ENCODE measurements at places on chromosomes 6 and 20.

DNA sequence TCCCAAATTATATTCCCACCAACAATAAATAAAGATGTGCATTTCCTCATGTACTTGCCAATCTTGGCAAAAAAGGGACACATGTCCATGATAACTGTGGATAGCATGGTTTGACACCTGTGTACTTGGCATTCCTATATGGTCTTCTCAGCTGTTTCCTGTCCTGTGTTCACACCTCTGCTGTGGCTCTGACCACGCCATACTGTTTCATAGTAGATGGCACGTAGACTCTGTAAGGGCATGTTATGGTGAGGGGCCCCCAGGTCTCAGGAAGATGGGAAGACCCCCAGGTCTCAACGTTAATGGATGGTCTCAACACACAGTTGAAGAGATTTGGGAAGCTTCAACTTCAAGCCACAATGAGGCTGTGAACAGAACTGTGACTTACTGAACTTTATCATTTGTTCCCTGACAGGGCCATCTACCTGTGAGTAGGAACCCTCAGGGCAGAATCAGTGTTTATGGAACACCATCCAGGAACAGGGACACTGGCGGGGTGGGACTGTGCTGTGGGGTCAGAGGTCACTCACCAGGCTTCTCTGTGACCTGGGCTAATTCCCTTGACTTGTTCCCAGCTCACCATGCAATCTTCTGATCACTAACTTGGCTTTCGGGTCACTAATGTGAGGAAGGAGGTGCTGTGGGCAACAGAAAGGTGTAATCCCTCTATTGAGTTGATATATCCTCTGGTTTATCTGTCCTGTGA, 11.8 kb downstream of the ZBTB24 start:
- DNase-seq: no peak

- DNase-seq: no peak
Measured at GRCh38 chr6:137415127-137415833, 78.9 kb downstream of the OLIG3 start.

- no peak for DNase-seq
Measured at GRCh38 chr20:40980106-40980827, 48.4 kb upstream of the TOP1 start.

DNA sequence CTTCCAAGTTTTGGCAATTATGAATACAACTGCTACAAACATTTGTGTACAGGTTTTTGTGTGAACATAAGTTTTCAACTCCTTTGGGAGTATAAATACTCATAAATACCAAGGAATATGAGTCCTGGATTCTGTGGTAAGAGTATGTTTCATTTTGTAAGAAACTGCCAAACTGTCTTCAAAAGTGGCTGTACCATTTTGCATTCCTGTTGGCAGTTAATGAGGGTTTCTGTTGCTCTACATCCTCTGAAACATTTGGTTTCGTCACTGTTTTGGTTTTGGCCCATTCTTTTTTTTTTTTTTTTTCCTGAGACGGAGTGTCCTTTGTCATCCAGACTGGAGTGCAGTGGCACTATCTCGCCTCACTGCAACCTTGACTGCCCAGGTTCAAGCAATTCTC, 8.5 kb downstream of the AP5S1 start:
- no peak for DNase-seq

DNA sequence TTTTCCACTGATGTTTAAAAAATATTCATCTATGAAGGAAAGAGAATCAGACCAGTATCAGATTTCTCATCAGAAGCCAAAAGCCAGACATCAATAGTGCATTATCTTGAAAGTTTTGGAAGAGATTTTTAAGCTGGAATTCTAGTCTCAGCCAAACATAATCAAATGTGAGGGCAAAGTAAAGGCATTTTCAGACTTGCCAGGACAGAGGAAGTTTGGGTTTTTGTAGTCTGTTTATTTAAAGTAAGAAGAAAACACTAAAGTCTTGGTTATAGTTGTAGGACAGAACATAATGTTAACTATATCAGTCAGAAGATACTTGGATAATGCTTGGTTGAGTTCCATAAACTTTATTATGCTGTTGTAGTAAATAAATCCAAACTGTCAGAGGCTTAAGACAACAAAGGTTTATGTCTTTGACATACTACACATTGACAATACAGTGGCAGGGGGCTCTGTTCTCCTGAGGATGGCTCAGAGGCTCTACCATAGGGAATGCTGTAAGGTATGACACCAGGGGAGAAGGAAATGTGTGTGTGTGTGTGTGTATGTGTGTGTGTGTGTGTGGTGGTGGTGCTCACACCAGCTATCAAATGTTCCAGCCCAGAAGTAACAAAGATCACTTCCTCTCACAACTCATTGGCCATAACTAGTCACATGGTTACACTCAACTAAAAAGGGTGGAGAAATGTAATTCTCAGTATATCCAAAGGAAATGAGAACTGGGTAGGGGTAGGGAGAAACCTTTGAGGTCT, 26.7 kb upstream of the YWHAB start:
- DNase-seq: no peak

DNA sequence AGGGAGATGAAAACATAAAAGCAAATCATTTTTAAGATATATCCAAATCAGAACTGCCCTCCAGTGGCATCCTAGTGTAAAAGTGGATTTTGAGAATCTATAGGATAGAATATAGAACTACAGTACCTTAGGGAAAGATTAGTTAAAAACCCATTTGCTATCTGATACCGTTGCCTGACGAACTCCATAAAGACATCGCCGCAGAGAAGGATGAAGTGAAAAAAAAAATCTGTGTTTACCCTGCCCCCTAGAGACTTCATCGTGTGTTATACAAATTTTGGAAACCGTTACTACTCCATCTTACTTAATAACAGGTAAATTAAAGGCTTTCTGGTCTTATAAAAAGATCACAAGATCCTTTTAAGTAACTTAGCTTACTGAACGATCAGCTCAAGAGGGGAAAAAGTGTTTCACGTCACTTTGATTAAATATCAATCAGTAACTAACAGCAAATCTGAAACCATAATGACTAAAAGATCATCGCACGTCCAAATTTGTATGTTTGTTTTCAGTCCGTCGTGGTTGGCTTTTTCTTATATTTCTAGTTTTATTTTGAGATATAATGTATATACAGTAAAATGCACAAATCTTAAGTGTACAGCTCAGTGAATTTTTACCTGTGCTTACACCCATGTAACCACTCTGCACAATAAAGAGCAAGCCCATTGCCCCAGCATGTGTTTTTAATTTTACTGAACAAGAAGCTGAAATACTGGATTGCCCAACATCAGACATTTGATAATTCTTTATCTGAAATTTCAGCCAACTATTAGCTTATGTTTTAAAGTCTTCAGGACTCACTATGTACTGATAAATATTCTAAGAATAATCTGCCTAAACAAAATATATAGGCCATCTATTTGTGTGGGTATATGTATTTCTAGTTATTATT, 881 bp upstream of the MCM3 start:
- no peak for DNase-seq

GRCh38 chr6:26554697-26555504, 16.7 kb downstream of the HMGN4 start:
- no peak for DNase-seq

- no peak for DNase-seq
Measured at GRCh38 chr6:86706449-86706848, 230.9 kb upstream of the HTR1E start.

DNA sequence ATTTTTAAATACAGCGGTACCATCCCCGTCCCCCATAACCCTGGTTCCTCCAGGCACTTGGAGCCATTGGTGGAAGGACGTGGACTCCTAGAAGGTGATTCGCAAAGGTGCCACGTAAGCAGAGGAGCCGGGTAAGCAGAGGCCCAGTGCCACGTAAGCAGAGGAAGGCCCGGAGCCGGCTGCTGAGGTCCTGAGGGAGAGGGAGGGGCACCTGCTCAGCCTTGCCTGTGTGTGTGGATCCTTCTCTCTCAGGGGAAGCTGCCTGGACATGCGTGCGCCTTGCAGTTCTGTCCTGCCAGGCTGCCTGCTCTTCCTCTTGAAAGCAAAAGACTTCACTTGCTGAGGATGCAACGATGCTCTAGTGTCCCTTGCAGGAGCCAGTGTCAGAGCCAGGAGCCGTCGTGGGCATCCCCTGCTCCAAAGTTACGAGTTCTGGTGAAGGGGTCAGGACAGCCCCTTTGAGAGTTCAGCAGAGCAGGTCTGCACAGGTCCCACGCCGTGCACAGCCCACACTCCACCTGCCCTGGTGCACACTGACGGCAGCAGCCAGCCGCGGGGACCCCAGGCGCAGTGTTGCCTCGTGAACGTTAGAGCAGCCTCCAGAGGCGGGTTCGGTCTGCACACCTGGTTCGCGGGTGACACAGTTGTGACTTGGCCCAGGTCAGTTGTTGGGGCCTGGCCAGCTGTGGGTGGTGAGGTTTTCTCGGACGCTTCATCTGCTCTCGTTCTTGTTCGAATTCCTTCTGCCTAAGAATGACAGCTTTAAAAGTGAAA, 1.9 kb upstream of the NKAIN4 start:
- no peak for DNase-seq

DNA sequence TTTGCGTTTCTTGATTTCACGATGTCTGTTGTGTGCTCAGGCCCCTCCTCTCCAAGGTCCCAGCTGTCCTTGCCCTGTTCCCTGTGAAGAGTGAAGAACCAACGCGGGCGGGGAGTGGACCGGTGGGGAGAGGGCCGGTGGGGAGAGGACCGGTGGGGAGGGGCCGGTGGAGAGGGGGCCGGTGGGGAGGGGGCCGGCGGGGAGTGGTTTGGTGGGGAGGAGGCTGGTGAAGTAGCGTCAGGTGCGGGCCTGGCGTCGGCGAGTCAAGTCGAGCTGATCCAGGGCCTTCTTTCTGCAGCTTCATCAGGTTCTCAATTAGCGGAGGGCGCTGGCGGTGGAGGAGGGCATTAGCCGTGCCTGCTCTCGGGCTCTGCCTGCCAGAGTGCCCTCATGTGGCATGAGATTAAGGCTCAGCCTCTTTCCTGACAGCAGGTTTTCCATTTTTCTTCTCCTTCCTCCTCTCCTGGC, 21.2 kb upstream of the BHLHE23 start:
- no peak for DNase-seq

- no peak for DNase-seq
Measured at GRCh38 chr6:25122001-25122400, 157.2 kb upstream of the CARMIL1 start.

DNA sequence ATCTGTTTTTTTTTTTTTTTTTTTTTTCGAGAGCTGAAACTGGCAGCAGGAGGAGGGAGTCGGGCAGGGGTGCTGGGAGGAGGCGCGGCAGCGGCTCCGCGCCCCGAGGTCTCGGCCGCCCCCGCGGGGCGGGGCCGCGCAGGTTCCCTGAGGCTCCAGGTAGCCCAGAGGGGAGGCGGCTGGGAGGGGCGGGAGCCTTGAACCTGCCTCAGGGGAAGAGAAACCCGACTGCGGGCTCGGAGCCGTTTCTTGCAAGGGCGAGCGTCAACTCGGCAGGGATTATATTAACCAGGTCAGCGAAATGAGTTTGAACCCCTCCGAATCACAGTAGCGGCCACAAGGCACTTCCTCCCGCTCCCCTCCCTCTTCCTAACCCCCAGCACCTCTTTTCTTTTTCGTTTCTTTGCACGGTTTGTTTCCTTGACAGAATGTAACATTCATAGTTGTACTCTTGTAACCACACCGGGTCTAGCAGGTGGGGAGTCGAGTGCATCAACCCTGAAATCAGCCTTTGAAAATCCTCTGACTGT, 2.0 kb downstream of the MYB start:
- DNase-seq: peak; percentile 38

DNA sequence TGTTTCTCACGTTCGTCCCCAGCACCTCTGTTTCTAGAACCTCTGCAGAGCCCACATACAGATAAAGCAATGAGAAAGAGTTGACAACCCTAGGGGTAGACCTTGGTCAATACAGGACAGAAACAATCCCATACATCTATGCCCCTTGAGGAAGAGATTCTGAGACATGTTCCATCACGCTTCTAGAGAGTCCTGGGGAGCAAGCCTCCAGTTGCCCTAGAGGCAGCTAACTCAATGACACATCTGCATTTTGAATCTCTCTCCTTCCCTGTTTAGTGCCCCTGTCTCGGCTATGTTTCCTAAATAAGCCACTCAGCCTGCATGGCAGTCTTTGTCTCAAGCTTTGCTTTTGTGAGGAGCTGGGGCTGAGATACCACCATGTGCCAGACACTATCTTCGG, 435.3 kb downstream of the CD83 start:
- DNase-seq: no peak

DNA sequence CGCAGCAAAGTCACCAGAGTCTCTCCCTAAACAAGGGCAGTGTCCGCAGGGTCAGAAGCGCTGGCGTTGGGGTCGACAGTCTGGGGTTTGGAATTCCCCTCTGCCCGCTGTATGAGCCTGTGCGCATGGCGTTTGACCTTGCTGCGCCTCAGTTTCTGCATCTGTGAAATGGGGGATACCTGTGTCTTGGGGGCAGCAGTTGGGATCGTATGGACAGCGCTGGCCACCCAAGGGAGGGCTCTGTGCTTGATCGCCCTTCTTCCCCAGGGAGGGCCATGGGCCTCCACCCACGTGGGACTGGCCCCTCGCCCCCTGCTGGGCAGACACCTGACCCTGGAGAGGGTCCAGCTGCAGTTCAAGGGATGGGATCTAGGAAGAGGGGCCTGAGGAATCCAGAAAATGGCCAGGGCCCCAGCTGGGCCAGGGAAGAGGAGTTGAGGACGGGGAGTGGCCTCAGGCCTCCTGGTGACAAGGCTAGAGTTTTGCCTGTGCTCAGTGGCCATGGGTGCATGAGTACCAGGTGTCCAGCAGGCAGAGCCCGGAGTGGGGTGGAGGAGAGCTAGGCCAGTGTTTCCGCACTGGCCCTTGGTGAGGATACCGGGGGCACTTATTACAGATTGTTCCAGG, 26.4 kb upstream of the PHACTR3 start:
- DNase-seq: no peak

- DNase-seq: no peak
Measured at GRCh38 chr6:13101409-13101808, 226.9 kb downstream of the TBC1D7 start.

GRCh38 chr6:124973780-124974179, 11.5 kb downstream of the RNF217 start:
- DNase-seq: no peak

DNA sequence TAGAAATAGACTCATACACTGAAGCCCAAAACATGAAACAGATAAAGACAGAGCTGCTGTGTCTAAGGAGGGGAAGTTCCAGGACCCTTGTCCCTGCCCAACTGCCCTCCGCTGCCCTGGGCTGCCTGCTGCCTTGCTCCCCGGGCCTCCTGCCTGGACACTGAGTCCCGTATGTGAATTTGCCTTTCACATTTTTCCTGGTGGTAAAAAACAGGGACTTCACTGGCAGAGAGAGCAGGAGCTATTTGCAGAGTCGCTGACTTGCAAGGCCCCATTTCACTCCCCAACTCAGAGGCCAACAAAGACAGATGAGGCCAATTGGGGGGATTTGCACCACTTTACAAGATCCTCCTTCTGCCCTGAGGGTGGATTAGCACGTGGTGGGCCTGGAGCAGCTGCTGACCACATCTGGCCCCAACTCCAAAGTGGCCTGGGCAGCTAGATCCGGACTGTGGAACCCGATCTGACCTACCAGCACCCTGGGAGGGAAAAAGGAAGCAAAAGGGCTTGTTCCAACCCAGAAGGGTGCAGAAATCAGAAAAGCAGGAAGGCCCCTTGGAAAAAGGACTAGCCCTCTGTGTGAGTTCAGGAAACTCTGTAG, 61.4 kb downstream of the NOL4L start:
- no peak for DNase-seq

GRCh38 chr6:170368544-170368943, 62.0 kb downstream of the FAM120B start:
- DNase-seq: no peak

- no peak for DNase-seq
Measured at GRCh38 chr6:132053511-132053910, 102.3 kb upstream of the CCN2 start.

GRCh38 chr6:105824732-105825131, 261.4 kb upstream of the PRDM1 start:
- no peak for DNase-seq

- no peak for DNase-seq
Measured at GRCh38 chr6:69622924-69623323, 173.9 kb downstream of the LMBRD1 start.

All from stimulated activated CD8-positive, alpha-beta memory T cell treated with anti-CD3 and anti-CD28 coated beads, Interleukin-15, amount 100 ng/mL, for 24 hours (primary cell).